ENCODE measurements at places on chromosomes 2 and 18.
A peak's percentile ranks its signal among the peaks of the same experiment; 100 is the strongest.

DNA sequence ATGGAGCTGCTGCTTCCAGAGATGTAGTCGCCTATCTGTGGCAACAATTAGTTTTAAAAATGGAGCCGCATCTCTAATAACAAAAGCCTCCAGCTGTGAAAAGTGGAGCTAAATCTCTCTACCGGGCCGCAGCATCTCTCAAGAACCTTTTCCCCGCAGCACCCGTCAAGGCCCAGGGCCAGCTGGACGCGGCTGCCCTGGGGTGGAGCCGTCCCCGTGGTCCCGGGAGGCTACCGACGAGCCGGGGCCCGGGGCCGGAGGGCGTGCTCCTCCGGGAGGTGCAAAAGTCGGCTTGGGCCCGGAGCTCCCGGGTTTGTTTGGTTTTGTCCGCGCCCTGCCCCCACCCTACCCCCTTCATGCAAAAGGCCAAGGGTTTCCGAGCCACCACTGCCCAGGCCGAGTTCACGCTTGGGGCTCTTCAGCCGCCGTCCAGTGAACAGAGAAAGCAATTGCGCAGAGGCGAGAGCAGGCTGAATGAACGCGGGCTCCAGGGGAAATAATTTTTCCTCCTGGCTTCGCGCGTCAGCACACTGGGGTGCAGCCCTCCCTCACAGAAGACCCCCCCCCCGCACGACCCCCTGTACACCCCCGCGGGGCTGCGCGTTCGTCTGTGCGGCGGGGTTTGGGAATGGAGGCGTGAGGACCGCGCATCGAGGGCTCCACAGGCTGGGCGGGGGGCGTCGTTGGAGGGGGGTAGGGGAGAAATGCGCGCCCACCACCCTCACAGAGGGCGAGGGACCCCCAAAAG, 557 bp upstream of the GREB1L start:
- no peak for DNase-seq

DNA sequence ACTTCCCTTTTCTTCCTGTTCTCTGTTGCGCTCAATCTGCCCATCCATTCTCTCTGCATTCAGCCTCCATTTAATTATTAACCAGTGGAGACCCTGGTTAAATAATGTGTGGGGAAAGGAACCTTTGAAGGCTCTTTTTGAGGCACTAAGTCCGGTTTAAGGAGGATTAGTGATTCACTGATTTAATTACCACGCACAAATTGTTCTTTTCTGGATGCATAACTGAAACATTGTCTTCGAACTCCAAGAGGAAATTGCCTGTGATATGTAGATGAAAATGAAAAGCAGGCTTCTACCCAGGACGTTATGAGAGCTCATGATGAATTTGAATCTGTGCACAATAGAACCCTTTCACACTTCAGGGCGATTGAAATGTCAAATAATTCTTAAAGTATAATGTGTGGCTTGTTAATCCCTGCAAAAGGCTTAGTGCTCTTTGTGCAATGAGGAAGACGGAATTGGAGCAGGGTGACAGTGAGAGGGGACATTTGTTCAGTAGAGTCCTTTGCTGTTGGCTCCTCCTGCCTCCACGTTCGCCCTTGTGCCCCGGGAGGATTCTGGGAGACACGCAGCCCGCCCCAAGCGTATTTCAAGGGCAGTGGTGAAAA, 51.1 kb upstream of the ZNF236 start:
- no peak for DNase-seq

- no peak for DNase-seq
Measured at GRCh38 chr2:31318361-31319336, 84.7 kb downstream of the EHD3 start.

GRCh38 chr2:65997961-65998360, 437.0 kb upstream of the MEIS1 start:
- no peak for DNase-seq

GRCh38 chr2:84779781-84780180, 101.1 kb downstream of the TRABD2A start:
- no peak for DNase-seq

GRCh38 chr2:28413152-28413898, 20.7 kb downstream of the FOSL2 start:
- peak; percentile 81 for DNase-seq

DNA sequence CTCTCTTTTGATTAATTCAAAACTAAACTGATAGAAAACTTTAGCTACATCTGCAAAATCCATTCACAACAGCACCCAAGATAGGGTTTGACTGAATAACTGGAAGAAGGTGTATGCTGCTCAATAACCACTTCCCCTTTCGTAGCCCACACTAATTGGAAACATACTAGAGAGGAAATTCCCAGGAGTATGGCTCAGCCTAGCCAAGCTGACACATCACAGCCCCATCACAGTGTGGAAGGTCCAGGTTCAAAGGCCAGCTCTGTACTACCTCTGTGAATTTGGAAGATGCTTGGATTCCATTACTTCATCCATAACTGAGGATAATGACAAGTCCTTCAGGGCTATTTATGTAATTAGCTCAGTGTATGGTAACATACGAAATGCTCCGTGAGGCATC, 185.4 kb downstream of the FBXO15 start:
- no peak for DNase-seq

GRCh38 chr18:57839942-57840381, 36.8 kb upstream of the ATP8B1 start:
- no peak for DNase-seq

Data from NCI-H187 (cell line).